ENCODE measurements at places on chromosomes 2 and 18. TPM values are rescaled to one million over a fixed set of nuclear protein-coding genes. Genes with fewer than 3 reads are reported as not detected.

Gene GKN2
- total RNA-seq = not detected

Gene BARD1
- total RNA-seq = 11.5 TPM

Gene DSC1
- not detected for total RNA-seq

Gene SCN1A
- 0.28 TPM for total RNA-seq

Gene REG3G
- not detected for total RNA-seq

Gene NGEF
- total RNA-seq = 0.74 TPM

Gene CCDC74B
- total RNA-seq = 6.5 TPM

Gene ANKRD36C
- 17.2 TPM for total RNA-seq

Gene PSMA8
- not detected for total RNA-seq

Measured in smooth muscle cell of bladder (primary cell).